CD4-positive, alpha-beta T cell treated with Interleukin-21 for 1 hour (primary cell): ENCODE measurements at places on chromosomes 2 and 18.
A peak's percentile ranks its signal among the peaks of the same experiment; 100 is the strongest.

DNA sequence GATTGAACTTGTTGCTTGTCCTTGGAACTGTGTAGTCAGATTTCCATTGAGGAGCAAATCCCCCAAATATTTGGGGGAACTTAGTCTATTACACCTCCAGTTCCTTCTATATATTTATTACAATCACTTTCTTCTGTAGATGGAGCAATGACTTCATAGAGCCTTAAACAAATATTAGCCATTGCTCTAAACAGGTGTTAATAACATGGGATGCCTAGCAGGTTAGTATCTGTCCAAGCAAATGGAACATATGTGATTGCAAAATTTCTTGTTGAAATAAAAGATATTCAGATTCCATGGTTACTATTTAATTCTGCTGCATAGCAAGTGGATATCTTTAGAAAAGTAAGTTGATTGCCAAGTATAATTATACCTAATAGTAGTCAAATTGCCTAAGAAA, 207.6 kb upstream of the NABP1 start:
- no peak for DNase-seq

GRCh38 chr18:4637876-4638275, 182.8 kb upstream of the DLGAP1 start:
- DNase-seq = no peak

DNA sequence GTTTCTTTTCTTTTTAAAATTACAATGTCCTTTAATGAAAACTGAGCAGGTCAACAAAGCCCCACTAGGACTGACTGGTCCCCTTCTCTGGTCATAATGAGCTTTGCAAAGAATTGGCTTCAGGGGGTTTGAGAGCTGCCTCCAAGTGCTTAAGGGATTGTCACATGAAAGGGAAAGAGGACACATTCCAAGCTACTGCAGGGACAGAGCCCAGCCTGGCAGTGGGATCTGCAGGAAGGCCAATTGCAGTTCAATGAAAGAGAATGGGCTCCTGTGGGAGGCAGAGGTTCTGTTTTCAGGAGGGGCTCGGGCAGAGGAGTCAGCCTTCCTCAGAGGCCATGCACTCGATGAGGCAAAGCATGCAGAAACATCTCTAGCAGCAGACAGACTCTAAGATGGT, 84.1 kb upstream of the ACKR3 start:
- DNase-seq = no peak

DNA sequence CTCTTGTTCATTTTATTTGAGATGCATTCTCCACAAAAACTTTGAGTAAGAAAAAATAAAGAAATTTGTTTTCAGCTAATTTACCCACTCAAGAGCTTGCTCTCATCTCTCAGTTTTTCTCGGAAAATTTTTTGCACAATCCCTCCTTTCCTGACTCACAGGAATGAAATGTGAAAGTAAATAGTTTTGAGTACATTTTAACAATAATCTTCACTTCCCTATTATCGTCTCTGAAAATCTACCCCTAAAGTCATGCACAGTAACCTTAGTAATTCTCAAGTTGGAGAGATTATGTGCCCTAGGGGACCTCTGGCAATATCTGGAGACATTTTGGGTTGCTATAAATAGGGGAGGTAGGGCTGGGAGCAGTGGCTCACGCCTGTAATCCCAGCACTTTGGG, 2.6 kb downstream of the CYB5A start:
- no peak for DNase-seq

GRCh38 chr18:42925036-42925435, 190.4 kb downstream of the RIT2 start:
- DNase-seq = no peak

DNA sequence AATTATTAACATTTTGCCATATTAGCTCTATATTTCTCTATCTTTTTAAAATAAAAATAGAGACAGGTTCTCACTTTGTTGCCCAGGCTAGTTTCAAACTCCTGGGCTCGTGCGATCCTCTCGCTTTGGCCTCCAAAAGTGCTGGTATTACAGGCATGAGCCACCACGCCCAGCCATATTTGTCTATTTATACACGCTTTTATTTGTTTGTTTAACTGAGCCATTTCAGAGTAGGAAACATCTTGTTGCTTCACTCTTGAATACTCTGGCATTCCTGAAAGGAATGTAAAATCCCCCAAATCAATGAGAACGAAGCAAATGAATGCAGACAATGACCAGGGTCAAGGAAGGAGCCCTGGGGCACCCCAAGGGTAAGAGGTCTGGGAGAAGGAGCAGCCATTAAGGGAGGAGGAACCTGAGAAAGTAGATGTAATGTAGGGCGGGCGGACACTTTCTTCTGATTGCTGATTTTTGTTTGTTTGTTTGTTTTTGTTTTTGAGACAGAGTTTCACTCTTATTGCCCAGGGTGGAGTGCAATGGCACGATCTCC, 31.7 kb upstream of the RAB1A start:
- DNase-seq = no peak

DNA sequence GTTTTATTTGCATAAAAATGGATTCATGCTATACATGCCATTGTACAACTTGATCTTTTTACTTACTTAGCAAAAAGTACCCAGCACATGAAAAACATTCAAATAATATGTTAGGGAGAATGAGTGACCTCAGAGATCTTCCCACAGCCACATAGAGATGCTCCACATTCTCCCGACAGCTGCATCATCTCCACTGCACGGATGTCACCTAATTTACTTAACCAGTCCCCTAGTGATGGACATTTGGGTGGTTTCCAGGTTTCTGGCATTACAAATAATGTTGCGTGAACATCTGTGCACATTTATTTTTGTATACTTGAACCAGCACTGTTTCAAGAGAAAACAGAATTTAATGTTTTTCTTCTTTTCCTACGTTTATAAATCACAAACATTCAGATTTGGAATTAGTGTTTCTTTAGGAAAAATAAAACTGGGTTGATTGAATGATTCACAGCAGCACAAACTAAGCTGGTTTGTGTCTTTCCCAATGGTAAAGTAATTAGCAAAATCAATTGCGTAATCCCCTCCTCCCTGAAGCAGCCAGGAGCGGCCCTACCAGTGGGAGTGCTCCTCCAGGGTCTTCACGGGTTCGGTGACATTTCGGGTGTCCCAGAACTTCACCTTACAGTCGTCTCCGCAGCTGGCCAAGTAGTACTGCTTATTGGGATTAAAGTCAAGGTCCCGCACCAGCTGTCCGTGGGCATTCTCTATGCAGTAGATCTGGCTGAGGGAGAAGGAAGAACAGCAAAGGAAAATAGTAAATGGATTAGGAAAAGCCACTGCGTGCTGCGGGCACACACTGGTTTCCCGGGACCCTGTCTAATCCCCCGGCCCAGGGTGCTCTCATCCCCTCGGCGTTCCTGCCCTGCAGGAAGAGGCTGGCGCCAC, 183.9 kb downstream of the EIPR1 start:
- no peak for DNase-seq

- DNase-seq = no peak
These were observed 30.1 kb upstream of the MCFD2 start for GRCh38 chr2:46945671-46946070.

GRCh38 chr2:3122525-3122924, 255.1 kb downstream of the EIPR1 start:
- DNase-seq = no peak

DNA sequence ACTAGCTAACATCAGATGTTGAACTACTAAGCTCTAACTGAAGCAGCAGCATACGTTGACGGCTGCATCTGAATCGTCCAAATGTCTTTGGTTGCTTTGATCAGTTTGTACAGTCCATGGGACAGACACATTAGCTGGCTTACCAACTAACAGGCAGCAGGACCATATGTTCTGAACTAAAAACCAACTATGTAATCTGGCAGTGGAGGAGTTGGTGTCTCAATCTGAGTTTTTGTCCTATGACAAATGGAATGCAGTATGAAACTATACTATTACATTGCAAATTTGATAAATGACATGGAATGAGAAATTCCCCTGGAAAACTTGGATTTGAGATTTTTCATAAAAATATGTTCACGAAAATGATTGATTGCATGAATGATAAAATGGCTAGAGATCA, 79.5 kb downstream of the EPHA4 start:
- no peak for DNase-seq

DNA sequence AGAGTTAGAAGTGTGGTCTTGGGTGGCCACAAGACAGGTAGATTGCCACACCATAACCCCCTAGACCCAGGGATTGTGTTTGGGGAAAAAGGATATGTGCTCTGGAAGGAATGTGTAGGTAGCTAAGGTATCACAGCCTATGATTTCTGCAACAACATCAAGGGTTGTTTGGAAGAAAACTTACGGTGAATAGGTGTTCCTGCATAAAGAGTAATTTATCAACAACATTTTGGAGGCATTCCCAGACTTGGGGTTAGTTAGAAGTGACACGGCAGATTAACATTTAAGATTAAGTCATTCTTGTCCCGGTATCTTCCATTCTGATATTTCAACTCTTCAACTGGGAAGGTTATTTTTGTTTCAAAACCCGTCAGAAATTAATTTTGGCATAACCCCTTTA, 65.5 kb downstream of the SPP2 start:
- DNase-seq = no peak

- DNase-seq = no peak
These were observed 142.4 kb downstream of the SOCS6 start for GRCh38 chr18:70431203-70431624.

- no peak for DNase-seq
These were observed 76.0 kb downstream of the SMAD7 start for GRCh38 chr18:48874701-48875162.

GRCh38 chr18:75339936-75340605, 87.4 kb downstream of the SMIM21 start:
- DNase-seq = no peak

DNA sequence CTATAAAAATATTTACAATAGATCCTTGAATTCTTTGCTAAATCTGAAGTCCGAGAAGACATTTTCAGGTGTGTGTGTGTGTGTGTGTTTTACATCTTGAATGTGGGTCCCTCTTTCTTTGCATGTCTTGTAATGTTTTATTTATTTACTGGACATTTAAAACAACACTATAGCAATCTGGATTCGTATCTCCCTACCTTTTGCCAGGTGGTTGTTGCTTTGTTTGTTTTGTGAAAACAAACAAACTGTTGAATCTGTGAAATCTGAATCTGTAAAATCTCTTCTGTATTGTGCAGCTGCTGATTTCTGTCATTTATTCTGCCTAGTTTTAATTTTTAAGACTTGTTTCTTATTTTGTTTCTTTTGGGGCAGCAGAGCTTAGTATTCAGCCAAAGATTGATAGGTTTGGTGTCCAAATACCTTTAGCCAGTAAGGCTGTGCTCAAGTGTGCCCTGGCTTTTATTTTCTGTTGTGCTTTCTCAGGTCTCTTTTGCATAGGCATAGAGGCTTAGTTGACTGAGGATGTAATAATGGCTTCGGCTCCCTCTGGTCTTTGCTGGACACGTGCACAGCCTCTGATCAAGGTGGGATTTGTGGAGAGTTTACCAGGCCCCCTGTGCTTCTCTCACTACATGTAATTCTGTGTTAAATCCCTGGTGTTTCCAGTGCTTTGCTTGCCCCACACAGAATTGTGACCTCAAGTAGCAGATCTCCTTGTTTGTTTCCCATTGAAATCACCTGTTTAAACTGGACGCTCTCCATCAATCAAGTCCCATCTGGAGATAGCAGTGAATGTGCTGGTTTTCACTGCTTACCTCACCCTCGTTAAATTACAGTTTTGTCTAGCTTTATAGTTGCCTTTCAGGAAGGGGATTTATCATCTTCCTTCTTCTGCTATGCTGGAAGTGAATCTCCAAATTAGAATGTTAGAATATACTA, 71.1 kb downstream of the BIRC6 start:
- DNase-seq = no peak

DNA sequence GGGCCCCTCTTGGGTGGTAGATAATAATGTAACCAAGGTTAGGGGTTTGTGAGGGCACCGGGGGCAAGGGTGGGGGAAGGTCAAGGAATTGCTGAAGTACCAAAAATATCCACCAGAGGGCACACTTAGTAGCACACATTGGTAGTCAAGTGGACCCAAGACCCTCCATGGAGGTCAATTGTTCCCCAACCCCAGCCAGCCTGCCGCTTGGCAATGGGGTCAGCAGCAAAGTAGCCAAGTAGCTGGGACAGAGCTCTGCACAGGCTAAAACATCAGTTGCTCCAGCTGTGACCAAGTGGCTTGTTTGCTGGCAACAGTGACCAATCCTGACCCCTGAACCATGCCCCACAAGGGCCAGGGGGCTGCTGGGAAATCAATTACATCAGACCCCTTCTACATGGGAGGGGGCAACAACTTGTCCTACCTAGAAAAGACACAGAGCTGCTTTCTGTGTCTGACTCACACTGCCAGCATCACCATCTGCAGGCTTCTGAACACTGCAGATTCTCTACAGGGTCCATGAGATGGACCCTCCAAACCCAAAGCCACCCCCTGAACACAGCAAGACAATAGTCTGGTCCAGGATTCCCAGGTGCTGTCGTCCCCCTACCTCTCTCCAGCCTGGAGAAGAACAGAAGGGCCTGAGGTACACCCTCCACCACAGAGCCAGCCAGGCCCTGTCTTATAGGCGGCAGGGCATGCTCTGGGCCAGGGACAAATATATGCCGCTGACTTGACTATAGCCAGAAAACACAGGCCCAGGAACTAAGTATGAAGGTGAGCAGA, 76.0 kb downstream of the EMX1 start:
- DNase-seq = peak; percentile 59

- no peak for DNase-seq
These were observed 13.3 kb upstream of the IMPACT start for GRCh38 chr18:24413148-24413547.

DNA sequence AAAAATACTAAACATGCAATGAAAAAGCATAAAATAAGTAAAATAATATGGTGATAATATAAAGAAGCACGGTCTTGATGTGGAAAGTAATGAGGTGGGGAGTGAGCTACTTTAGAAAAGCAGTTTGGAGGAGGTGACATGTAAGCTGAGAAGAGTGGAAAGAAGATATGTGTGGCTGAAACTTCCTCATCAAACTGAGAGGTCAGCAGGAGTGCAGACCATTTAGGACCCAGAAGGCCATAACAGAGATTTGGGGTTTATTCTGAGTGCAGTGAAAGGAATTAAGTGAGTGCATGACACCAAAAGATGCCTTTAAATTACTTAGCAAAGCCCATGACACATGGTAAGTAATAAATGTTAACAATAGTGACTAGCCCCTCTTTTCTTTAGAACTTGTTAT, 24.4 kb upstream of the TMEM182 start:
- no peak for DNase-seq

GRCh38 chr2:23520256-23520655, 135.3 kb downstream of the KLHL29 start:
- DNase-seq = no peak

- DNase-seq = peak; percentile 36
These were observed 136.7 kb downstream of the TMEM247 start for GRCh38 chr2:46615986-46616485.

- DNase-seq = no peak
These were observed 44.9 kb upstream of the LDLRAD4 start for GRCh38 chr18:13173578-13174145.

- no peak for DNase-seq
These were observed 85.0 kb downstream of the ZCCHC2 start for GRCh38 chr18:62607708-62608428.

- peak; percentile 15 for DNase-seq
These were observed 15.9 kb downstream of the ZNF638 start for GRCh38 chr2:71347517-71347916.

GRCh38 chr2:42141687-42142546, 27.2 kb upstream of the EML4 start:
- DNase-seq = no peak

- no peak for DNase-seq
These were observed 14.4 kb downstream of the PPP1CB start for GRCh38 chr2:28766070-28766469.
